ENCODE measurements at places on chromosomes 12 and 14.

GRCh38 chr12:92362785-92363184 lies 217.1 kb upstream of the BTG1 start:
- no peak for DNase-seq

DNA sequence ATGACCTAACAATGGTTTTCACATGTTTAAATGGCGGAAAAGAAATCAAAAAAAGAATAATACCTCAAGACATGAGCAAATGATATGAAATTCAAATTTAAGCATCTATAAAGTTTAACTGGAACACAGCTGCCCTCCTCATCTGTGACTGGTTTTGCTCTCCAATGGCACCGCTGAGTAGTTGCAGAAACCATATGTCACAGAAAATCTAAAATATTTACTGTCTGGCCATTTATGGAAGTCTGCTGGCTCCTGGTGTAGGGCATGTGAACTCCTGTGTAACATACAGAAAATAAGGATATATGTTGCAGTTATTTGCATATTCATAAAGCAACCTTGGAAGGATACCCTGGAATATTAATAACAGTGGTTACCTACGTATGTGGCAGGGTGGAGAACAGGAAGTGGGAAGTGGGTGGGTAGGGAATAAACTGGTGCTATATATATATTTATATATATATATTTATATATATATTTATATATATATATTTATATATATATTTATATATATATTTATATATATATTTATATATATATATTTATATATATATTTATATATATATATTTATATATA lies 48.4 kb downstream of the LTBP2 start:
- no peak for DNase-seq

DNA sequence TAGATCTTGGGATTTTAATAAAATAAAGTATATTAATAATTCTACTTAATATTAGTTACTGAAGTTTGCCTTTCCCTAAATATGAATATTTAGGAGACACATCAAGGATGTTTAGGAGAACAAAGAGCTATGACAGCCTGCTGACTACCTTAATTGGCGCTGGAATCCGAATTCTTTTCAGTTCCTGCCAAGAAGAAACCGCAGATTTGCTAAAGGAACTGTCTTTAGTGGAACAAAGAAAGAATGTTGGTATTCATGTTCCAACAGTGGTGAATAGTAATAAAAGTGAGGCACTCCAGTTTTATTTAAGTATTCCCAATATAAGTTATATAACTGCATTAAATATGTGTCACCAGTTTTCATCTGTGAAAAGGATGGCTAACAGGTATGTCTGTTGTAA lies 54.5 kb downstream of the MIS18BP1 start:
- DNase-seq = no peak

- DNase-seq = no peak
These were observed 182.9 kb upstream of the SLC38A2 start for GRCh38 chr12:46555406-46555852.

- DNase-seq = no peak
These were observed 861.0 kb downstream of the RPS29 start for GRCh38 chr14:48725051-48725734.

- DNase-seq = no peak
These were observed 61.6 kb downstream of the CPM start for GRCh38 chr12:68871396-68871795.

DNA sequence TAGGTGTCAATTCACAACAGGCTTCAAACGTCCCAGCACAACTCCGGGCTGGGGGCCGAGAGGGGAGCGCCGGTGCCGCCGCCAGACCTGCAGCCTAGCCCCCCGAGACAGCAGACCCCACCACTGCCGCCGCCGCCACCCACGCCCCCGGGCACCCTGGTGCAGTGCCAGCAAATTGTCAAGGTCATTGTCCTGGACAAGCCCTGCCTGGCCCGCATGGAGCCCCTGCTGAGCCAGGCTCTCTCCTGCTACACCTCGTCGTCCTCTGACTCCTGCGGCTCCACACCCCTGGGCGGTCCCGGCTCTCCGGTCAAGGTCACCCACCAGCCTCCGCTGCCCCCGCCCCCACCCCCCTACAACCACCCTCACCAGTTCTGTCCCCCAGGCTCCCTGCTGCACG lies 39.4 kb downstream of the SLC6A12 start:
- no peak for DNase-seq

DNA sequence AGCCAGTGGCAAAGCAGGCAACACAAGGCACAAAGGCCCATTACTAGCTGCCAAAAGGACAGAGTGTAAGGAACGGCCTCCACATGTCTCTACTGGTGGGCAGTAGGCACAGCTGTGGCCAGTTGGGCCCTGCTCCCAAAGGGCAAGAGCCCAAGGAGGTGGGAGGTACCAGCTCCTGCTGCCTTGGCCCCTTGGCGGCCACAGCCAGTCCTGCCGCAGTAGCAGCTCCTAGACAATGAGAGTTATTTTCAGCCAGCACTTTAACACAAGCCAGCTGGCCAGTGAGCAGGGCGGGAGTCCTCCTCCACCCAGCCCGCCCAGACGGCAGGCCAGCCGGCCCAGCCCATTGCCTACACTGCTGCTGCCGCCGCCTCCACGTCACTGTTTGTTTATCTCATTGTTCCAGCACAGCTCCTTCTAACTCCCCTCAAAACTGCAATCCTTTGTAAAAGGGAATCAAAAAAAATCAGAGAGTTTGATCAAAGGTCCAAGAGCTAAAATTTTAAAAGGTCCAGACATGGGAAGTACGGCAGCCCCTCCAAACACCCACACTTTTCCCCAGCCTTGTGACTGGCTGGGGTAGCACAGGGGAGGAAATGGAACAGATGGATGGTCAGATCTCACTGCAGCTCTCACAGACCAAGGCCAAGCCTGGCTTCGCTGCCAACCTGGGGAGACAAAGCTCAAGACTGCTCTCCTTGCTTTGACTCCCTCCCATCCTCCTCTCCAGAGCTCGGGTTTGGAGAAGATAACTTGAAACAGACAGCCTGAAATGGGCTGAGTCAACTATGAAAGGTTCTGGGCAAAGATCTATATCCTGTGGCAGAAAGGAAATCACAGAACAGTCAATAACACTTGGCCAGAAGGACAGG lies 33.5 kb downstream of the FMNL3 start:
- DNase-seq = peak; percentile 76

- no peak for DNase-seq
These were observed 5.0 kb downstream of the BIN2 start for GRCh38 chr12:51318846-51319599.

DNA sequence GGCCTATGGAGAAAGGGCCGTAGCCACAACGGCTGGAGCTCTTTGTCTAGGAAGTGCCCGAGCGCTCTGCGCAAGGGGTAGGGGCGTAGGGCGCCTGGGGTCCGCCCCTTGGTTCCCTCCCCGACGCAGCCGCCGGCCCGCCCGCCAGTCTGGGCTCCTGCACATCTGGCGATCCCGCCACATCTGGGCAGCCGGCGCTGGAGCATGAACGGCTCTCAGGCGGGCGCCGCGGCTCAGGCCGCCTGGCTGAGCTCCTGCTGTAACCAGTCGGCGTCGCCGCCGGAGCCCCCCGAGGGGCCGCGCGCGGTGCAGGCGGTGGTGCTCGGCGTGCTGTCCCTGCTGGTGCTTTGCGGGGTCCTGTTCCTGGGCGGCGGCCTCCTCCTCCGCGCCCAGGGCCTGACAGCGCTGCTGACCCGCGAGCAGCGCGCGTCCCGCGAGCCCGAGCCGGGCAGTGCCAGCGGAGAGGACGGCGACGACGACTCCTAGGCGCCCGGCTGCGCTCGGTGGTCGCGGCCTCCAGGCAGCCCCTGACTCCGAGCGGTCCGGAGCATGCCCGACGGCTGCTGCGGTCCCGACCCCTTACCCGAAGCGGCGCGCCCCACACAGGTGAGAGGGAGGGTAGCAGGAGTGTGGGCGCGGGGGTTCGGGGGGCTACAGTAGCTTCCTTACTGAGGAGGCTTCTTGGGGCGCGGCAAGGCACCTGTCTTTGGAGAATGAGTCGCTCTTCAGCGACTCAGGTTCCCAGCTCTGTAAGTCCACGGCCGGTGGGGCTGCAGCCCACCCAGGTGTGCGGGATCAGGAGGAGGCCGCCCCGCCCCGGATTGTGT lies at the start of gene SMIM41:
Gene SMIM41 (plus strand): TSS at position 129 of the 827 bp plus-strand sequence. CDS start 76 bp downstream, at position 205.
- no peak for DNase-seq

- no peak for DNase-seq
These were observed 117.1 kb downstream of the PTPN11 start for GRCh38 chr12:112535637-112536366.

GRCh38 chr14:63781686-63782085 lies 53.8 kb upstream of the SGPP1 start:
- no peak for DNase-seq

- no peak for DNase-seq
These were observed 16.4 kb upstream of the SELPLG start for GRCh38 chr12:108650083-108650482.

- DNase-seq = no peak
These were observed 3.0 kb upstream of the TMEM120B start for GRCh38 chr12:121709478-121709961.

DNA sequence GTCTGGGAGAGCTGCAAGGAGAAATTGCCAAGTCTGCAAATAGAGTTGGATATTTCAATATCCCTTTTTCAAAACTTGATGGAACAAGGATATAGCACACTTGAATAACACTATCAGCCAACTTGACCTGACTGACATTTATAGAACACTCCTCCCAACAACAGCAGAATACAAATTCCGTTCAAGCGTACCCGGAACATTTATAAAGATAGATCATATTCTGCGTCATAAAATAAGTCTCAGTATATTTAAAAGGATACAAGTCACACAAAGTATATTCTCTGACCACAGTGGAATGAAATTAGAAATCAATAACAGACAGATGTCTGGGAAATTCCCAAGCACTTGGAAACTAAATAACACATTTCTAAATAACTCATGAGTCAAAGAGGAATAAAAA lies 29.0 kb upstream of the MEG3 start:
- DNase-seq = no peak

DNA sequence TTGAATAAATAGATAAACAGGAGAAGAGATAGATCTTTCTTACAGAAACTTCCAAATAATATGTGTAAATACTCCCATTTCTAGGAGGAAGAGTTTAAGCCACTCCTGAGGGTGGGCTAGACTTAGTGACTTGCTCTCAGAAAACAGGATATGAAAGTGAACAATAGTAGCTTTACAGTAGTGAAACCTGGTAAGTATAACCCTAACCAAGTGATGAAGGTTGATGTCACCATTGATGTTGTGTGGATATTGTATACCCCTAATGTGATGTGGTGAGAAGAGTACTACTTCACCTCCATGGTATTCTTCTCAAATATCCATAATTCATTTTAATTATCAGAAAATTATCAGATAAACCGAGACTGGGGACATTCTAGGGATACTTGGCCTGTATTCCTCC lies 20.9 kb downstream of the AKAP6 start:
- no peak for DNase-seq

DNA sequence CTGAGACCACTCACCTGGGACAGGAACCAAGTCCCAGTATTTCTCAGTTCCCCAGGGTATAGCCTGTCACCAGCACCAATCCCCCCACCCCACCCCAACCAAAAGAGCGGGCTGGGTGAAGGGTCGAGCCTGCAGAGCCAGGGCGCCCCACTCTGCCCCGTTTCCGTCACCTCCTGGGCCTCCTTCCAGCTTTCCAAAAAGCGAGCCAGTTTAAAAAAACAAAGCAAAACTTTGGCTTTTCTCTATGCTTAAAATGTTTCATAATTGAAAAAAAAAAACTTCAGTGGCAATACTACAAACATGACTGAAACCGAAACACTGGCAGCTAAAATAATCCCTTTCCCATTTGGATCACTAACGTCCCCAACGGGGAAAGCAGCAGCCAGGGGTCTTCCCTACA lies 7.5 kb downstream of the CAMKK2 start:
- no peak for DNase-seq

DNA sequence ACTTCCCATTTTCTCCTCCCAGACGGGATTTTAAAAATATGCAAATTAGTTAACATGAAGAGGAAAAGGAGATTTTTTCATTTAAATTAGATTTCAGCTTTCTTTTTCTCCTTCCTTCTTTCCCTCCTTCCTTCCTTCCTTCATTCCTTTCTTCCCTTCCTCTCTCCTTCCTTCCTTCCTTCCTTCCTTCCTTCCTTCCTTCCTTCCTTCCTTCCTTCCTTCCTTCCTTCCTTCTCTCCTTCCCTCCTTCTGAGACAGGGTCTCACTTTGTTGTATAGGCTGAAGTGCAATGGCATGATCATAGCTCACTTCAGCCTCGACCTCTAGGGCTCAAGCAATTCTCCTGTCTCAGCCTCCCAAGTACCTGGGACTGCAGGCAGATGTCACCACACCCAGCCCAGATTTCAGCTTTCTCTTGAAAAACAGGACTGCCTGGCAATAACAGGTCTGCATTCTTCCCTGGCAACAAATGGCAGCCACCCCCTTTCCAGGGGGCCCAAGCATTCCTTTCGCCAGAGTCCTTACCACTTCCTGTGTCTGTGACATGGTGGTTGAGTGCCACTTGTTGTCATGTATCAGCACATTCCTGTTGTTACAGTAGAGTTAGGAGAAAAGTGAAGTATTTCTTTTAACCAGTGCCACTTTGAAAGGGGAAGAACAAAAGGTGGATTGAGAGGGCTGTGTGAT lies 119.1 kb downstream of the PTPN11 start:
- no peak for DNase-seq

DNA sequence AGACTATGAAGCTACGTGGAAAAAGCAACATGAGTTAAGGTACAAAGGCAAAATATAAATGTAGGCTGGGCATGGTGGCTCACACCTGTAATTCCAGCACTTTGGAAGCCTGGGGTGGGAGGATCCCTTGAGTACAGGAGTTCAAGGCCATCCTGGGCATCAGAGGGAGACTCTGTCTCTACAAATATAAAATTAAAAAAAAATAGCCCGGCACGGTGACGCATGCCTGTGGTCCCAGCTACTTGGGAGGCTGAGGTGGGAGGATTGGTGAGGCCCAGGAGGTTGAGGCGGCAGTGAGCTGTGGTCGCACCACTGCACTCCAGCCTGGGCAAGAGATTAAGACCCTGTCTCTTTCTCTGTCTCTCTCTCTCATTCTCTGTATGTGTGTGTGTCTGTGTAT lies 4.0 kb upstream of the VPS37B start:
- DNase-seq = no peak

DNA sequence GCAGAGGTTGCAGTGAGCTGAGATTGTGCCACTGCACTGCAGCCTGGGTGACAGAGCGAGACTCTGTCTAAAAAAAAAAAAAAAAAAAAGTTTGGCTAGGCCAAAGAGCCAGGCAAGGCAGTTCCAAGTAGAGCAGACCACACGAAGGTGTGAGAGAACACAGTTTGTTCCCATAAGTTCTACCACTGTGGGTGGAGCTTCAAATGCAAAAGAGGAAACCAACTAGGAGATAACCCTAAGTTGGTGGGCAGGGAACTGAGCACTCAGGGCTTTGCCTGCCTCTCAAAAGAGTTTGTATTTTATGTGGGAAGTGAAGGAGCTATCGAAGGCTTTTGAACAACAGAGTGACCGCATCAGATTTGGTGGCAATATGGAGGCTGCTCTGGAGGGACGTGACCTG lies 15.1 kb downstream of the SOCS2 start:
- no peak for DNase-seq

GRCh38 chr14:24639905-24640304 lies 5.9 kb upstream of the GZMB start:
- no peak for DNase-seq

Measured in brain pericyte (primary cell).